ENCODE measurements at places on chromosomes 2 and 18. TPM values are rescaled to one million over a fixed set of nuclear protein-coding genes. Genes with fewer than 3 reads are reported as not detected.

PJVK gene
- total RNA-seq, result 2.1 TPM

REG3G gene
- not detected for total RNA-seq

SLC35G4 gene
- not detected for total RNA-seq

TMEM37 gene
- total RNA-seq, result 1.5 TPM

CPO gene
- total RNA-seq, result not detected

GKN1 gene
- not detected for total RNA-seq

ACVR2A gene
- total RNA-seq, result 3.8 TPM

TUBA3E gene
- 0.62 TPM for total RNA-seq

C2orf66 gene
- total RNA-seq, result 0.12 TPM

DSG4 gene
- total RNA-seq, result not detected

CSRNP3 gene
- total RNA-seq, result not detected

TFCP2L1 gene
- total RNA-seq, result 6.2 TPM

REL gene
- total RNA-seq, result 3.0 TPM

SLC30A3 gene
- 3.0 TPM for total RNA-seq

ALPI gene
- not detected for total RNA-seq

DSC2 gene
- total RNA-seq, result 0.65 TPM

CHRND gene
- not detected for total RNA-seq

DSEL gene
- 0.39 TPM for total RNA-seq

NOSTRIN gene
- total RNA-seq, result 2.2 TPM

GPR35 gene
- 0.65 TPM for total RNA-seq

CNTNAP5 gene
- total RNA-seq, result not detected

HOXD8 gene
- 4.8 TPM for total RNA-seq

LAMA3 gene
- total RNA-seq, result 51.4 TPM

LBX2 gene
- total RNA-seq, result 3.7 TPM

GATA6 gene
- 1.7 TPM for total RNA-seq

SERTAD2 gene
- total RNA-seq, result 12.0 TPM

CD207 gene
- total RNA-seq, result not detected

DES gene
- 0.29 TPM for total RNA-seq

SCG2 gene
- 0.82 TPM for total RNA-seq

ACMSD gene
- not detected for total RNA-seq

All from A549 treated with GW870086 at 1 μM for 4 hours (cell line).